ENCODE measurements at places on chromosomes 4 and X.

DNA sequence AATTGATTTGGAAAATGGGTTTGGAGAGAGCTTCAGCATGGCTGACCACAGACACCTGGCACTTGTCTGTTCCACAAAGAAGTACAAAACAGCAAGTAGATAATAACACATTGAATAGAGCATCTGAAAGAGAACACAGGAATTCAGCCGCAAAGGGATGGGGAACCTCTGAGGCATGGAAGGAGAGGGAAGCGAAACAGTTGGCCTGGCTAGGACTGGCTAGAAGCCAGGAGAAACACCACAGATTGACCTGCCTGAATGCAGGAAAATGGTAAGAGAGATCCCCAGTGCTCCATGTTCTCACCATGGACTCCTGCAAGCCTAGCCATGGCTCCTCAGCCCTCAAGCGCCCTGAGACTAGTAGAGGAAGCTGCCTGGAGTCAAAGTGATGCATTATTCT lies 169.7 kb upstream of the SH3RF1 start:
- no peak for DNase-seq

- DNase-seq: no peak
Measured at GRCh38 chrX:75337525-75337924, 63.6 kb downstream of the UPRT start.

DNA sequence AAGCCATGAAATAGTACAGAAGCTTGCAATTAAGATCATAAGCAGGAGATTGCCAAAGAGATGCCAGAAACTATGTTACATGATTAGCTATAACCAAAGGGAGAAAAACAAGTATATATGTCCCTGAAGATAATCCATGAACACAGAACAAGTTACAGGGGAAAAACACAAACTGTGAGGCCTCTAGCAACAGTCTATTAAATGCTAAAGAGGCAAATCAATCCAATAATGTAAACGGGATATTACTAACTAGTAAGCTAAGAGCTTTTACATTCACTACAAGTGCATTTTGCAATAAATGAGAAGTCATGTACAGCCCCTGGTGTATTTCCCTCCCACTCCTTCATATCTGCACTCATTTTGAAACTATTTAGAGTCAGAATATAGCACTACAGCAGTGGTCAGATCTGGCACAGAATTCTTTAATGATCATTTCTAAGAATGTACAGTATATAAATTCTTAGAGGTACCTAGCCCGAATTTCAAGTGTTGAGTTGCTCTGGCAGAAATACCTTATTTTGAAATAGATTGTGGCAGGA lies 449.8 kb upstream of the SMIM31 start:
- no peak for DNase-seq

DNA sequence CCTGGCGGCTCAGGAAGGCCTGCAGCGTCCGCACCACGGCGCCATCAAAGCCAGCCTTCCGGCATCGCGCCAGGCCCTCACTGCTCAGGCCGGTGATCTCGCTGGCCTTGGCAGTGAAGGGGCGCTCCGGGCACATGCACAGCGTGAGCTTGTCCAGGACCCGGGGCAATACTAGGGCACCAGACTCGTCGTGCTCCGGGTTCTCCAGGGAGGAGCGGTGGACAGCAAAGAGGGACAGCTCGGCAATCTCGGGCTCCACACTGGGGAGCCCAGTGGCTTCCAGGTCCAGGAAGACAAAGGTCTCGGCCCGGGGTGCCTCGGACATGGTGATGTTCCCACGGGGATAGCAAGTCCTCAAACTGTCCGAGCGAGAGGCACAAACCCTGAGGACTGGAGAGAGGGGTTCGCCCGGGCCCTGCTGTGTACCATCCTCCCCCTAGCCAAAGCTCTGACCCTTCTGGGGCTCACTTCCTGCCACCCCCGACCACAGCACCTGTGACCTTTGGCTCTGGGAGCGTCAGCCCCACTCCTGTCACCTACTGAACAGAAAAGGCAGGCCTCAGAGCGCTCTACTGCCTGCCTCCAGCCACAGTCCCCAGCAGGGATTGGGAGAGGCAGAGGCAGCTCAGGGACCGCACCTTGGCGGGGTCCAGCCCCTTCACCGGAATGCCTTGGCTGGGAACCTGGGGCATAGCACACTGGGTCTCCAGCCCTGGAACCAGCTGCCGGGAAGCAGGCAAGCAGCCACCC lies 575 bp downstream of the TREX2 start:
- DNase-seq: no peak

DNA sequence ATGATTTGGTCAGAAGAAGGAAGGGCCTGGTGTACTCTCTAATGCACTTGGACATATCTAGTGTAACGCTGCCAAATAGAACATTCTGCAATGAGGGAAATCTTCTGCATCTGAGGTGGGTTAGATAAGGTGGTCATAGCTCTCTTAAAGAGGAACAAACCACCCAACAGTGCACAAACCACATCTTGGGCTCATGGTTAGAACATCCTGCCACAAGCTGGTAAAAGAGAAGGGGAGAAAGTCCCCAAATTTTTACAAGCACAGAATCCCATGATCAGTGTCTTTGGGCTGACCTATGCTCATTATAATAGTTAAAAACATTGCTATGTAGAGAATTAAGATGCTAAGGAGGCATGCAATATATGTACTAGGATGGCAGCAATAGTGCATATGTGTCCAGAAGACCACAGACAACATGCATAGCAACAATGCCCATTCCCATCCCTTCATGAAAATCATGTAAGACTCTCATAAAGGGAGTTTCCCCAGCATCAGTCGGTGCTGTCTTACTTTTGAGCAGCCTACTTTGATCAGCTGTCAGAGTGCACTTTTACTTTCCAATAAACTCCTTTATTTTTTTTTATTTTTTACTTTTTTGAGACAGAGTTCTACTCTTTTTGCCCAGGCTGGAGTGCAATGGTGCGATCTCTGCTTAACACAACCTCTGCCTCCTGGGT lies 99.7 kb upstream of the SLC7A11 start:
- no peak for DNase-seq

- DNase-seq: no peak
Measured at GRCh38 chrX:130080791-130081367, 29.4 kb downstream of the ELF4 start.

All from activated CD4-positive, alpha-beta T cell treated with anti-CD3 and anti-CD28 coated beads, Interleukin-2, amount 50 U/mL, for 1 hour (primary cell).